Stimulated activated CD8-positive, alpha-beta memory T cell treated with anti-CD3 and anti-CD28 coated beads, Interleukin-15, amount 100 ng/mL, for 4 hours (primary cell): ENCODE measurements at places on chromosomes 16 and 17.

GRCh38 chr17:7437369-7437863 lies 1.9 kb upstream of the FGF11 start:
- DNase-seq, result no peak

DNA sequence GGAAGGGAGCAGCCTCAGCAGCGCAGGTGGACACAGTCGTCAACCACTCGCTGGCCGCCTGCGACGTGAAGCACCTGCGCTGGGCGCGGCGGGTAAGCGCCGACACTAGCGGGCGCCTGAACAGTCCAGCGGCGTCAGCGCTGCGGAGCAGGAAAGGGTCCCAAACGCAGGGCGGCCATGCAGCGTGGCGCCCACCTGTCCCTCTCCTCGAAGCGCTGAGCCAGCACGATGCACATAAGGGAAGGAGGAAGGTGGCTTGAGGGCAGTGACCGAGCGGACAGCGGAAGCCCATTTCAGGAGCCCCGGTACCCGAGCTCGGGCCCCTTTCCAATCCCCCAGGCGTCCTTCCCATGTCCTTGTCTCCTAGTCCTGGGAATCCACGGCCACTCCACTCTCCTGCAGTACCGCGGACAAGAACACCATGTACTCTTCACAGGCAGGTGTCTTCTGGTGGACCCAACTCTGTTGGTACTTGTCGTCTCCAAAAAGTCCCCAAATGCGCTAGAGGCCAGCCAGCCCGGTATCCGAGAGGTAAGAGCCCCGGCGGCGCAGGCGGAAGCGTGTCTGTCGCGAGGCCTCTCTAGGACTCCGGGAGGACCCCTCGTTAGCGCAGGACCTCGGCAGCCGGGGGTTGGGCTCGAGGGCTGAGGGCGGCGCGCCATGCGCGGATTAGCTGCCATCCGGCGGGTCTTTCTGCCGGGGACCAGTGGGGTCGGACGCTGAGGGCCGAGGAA lies 14.4 kb downstream of the ZNF232 start:
- DNase-seq, result no peak

- no peak for DNase-seq
Measured at GRCh38 chr17:31660684-31661083, 198.4 kb downstream of the COPRS start.

GRCh38 chr17:28468781-28469180 lies 4.7 kb upstream of the SLC13A2 start:
- no peak for DNase-seq

DNA sequence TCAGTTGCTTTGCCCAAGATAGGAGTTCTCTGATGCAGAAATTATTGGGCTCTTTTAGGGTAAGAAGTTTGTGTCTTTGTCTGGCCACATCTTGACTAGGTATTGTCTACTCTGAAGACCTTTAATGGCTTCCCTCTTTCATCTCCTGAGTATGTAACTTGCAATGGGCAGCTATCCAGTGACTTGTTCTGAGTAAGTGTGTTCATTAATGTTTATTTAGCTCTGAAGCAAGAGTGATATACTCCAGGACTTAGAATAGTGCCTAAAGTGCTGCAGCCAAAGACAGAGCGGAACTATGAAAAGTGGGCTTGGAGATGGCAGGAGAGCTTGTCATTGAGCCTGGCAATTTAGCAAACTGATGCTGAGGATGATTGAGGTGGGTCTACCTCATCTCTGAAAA lies 8.8 kb upstream of the TANGO6 start:
- DNase-seq, result no peak

DNA sequence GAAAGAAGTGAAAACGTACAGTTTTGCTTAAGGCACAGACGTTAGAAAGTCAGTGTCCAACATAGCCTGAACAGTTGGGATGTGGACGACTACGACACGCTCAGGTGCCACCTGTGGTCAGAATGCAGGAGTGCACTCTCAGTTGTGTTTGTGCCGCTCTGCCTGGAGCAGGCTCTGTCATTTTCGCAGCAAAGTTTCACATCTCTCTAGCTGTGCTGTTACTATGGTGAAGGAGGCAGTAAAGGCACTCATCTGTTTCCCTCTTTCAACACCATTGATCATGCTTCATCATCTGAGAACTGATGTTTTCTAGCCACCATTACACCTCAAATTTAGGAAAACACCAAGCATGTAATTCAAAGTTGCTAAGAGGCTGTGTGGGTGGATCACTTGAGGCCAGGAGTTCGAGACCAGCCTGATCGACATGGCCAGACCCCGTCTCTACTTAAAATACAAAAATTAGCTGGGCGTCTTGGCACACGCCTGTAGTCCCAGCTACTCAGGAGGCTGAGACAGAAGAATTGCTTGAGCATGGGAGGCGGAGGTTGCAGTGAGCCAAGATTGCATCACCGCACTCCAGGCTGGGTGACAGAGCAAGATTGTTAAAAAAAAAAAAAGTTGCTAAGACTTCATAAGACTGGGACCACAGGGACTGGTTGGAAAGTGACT lies 44.9 kb upstream of the DNAJA2 start:
- no peak for DNase-seq

DNA sequence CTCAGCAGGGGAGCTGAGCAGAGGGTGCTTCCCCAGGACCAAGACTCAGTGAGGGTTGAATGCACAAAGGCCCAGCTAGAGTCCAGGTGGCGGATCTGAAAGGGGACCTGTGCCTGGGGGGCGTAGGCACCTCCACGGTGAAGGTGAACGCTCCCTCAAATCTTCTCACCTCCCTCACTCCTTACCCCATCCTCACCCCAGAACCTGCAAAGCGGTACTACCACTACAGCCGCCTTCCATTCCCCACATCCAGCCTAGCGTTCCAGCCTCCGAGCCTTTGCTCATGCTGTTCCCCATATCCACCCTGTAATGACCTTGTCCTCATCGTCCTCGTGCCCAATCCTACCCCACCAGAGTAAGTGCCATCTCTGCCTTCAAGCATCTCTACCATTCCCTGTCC lies 30.6 kb downstream of the TRPV3 start:
- no peak for DNase-seq

DNA sequence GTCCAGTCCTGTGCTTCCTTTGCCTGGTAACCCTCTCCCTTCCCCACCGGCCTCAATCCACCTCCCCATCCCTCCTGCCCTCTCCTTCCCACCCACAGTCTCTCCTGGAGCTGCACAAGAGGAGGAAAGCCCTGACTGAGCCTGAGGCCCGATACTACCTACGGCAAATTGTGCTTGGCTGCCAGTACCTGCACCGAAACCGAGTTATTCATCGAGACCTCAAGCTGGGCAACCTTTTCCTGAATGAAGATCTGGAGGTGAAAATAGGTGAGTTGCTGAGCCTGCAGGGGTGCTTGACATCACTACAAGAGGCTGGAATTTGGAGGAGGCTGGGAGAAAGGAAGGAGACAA lies 1.3 kb downstream of the PLK1 start:
- DNase-seq, result no peak

GRCh38 chr17:42049834-42050392 lies 488 bp downstream of the C17orf113 start:
- no peak for DNase-seq

DNA sequence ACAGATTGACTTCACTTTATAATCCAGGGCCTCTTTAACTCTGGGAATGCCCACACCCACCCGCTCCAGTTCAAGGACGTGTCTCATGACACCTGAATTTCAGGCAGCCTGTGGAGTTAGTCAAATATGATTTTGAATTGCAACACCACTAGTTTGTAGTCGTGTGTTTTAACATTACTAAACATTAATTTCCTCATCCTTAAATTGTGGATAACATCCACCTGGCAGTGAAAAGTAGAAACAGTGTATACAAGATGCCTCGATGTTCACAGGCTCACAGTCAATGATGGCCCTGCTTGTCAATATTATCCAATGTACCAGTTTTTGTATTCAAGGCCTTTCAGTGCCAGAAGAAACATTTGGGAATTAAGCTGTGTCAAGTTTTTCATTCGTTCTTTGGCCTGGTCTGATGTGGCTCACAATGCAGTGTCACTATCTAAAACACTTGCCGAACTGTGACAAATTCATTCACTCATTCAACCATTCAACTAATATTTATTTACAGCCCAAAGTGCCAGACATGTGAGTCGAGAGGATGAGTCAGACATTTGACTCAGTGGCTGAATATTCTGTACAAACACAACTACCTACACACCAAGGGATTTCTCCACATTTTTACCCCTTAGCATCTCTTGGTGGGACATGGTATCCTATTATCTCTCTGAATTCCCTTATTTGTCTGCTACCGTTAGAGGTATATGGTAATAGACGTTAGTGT lies 1.4 kb downstream of the MEIOB start:
- no peak for DNase-seq

- no peak for DNase-seq
Measured at GRCh38 chr17:2140683-2141082, 85.8 kb downstream of the HIC1 start.

DNA sequence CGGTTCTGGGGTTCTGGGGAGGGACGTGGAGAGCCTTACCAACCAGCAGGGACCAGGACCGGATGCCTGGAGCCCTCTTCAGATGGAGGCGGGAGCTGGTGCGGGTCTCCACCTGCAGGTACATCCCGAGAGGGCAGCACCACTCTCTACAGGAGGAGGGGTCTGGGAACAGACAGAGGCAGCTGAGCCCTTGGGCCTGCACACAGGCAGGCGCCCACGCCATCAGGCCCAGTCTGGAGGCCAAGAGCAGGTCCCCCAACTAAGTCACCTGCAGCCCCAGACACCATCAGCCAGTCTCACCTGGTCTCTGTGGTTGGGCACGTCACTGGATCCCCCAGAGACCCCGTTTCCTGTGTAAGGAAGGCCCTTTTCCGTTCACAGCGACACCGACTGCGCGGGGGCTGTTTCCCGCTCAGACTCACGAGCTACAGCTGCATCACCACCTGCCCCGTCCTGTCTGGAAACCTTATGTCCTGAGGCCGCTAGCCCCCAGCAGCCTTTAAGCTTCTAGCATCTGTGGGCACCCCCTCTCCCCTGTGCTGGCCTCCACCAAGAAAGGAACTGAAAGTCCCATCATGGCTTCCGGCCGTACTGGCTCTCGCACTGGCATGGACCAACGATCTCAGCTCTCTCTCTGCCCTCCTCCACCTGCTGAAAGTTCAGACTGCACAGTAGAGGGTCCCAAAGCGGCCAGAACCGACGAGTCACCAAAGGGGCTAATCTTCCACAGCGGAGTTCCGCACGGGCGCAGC lies 1.2 kb downstream of the CYBC1 start:
- peak; percentile 65 for DNase-seq

DNA sequence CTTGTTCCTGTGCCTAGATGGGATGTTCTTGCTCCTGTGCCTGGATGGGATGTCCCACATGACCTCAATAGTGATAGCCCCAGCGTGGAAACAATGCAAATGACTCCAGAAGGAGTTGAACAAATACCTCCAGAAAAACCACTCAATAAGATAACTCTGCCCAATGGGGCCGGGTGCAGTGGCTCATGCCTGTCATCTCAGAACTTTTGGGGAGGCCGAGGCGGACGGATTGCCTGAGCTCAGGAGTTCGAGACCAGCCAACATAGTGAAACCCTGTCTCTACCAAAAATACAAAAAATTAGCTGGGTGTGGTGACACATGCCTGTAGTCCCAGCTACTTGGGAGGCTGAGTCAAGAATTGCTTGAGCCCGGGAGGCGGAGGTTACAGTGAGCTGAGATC lies 15.2 kb upstream of the LITAF start:
- no peak for DNase-seq

- DNase-seq, result no peak
Measured at GRCh38 chr17:47265983-47266541, 12.4 kb downstream of the ITGB3 start.

DNA sequence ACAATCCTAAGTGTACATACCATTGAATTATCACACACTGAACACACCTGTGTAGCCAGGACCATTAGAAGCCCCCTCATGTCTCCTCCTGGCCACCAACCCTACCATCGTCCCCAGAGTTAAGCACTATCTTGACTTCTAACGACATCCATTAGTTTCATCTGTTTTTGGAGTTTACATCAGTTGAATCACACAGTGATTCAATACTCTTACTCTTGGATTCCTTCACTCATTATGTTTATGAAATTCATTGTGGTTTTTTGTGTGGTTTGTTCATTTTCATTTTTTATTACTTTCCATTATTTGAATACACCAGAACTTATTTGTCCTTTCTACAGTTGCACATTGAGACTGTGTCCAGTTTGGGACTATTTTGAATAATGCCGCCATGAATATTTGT lies 13.6 kb downstream of the DRC7 start:
- no peak for DNase-seq

DNA sequence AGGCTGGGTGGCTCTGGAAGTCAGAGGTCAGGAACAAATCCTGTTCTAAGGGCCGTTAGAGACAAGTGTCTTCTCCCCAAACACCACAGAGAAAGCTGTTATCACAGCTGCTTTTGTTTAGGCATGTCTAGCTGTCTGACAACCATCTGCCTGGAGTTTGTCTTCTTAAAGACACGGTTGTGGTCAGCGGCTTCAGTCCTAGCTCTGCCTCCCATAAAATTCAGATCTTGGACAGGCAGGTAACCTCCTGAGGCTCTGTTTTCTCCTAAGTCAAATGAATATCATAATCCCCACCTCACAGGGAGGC lies 2.3 kb upstream of the ITGA3 start:
- no peak for DNase-seq

DNA sequence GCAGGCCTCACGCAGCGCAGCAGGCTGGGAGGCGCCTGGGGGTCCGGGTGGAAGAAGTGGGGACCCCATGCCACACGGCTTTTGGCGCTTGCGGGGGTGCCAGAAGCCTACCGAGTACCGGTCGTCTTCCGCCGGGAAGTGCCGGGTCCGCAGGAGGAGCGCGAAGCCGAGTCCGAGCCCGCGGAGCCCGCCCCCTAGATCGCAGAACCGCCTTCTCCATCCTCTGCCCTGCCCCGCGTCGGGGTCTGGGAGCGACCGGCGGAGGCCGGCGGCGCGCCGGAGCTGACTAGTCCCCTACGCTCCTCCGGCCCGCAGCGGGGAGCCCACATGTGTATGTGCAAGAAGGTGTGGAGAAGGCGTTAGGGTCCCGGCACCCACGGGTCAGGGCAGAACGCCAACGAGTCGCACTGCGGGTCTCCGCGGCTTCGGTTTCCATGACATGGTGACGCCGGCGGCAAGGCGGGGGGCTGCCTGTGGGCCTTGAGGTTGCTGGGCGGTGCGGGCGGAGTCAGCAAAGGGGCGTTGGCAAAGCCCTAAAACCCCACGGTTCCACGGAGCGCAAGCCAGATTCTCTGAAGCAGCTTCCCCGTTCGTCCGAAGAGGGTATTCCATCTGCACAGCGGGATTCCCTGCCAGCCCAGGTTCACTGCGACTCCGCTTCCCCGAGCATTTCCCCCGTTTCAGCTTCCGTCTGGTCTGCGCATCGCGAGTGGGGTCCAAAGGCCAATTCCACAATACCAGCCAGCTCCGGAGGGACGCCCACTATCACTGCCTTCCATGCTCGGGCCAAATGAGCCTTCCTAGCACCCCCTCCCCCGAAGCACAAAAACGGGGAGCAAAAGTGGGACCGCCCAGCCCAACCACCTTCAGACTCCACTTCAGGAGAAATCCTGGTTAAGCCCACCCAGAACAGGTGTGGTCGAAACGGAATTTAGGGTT lies 2.3 kb upstream of the LHX1 start:
- no peak for DNase-seq

- DNase-seq, result no peak
Measured at GRCh38 chr16:52114379-52114778, 432.6 kb downstream of the TOX3 start.
